Mammary microvascular endothelial cell (primary cell): ENCODE measurements at places on chromosomes 16 and 17. TPM values are rescaled to one million over a fixed set of nuclear protein-coding genes. Genes with fewer than 3 reads are reported as not detected.

PDK2 gene
- 9.1 and 12.8 TPM in 2 replicates for total RNA-seq

MT1E gene
- total RNA-seq, result 230 and 306 TPM in 2 replicates

AATK gene
- total RNA-seq, result 2.1 and 2.3 TPM in 2 replicates

KCNAB3 gene
- total RNA-seq, result 0.13 and 0.15 TPM in 2 replicates

DPEP2NB gene
- total RNA-seq, result not detected in 2 replicates

CLDN7 gene
- 8.7 and 12.3 TPM in 2 replicates for total RNA-seq

SLC5A11 gene
- not detected in 2 replicates for total RNA-seq

STAT5A gene
- 12.4 and 16.0 TPM in 2 replicates for total RNA-seq

KRT27 gene
- not detected in 2 replicates for total RNA-seq

FAM20A gene
- not detected in 2 replicates for total RNA-seq

GPRC5B gene
- 74.1 and 80.0 TPM in 2 replicates for total RNA-seq

SOST gene
- not detected in 2 replicates for total RNA-seq

EPX gene
- not detected in 2 replicates for total RNA-seq

KRT16 gene
- not detected in 2 replicates for total RNA-seq

AMZ2 gene
- total RNA-seq, result 70.0 and 73.3 TPM in 2 replicates

MT1G gene
- total RNA-seq, result 0.60 TPM in 1 of 2 replicates, not detected in the other

SLC52A1 gene
- 0.69 and 1.00 TPM in 2 replicates for total RNA-seq

PRSS36 gene
- total RNA-seq, result 0.25 TPM in 1 of 2 replicates, not detected in the other

ARHGDIG gene
- 0.20 and 2.0 TPM in 2 replicates for total RNA-seq

NOL11 gene
- 46.2 and 46.7 TPM in 2 replicates for total RNA-seq

NKD1 gene
- total RNA-seq, result under 0.01 TPM in 1 of 2 replicates, not detected in the other

ODAD4 gene
- not detected in 2 replicates for total RNA-seq

CDH5 gene
- 715 and 798 TPM in 2 replicates for total RNA-seq

PAQR4 gene
- total RNA-seq, result 23.8 and 24.1 TPM in 2 replicates

GPR139 gene
- not detected in 2 replicates for total RNA-seq

ODF4 gene
- not detected in 2 replicates for total RNA-seq

KANSL1 gene
- 16.3 and 22.4 TPM in 2 replicates for total RNA-seq
